ENCODE measurements at places on chromosomes 2 and 18.
A peak's percentile ranks its signal among the peaks of the same experiment; 100 is the strongest.

GRCh38 chr18:46179306-46179705, 75.1 kb downstream of the HAUS1 start:
- peaks cover 72% of the 10 kb centered on the region for H3K4me1 ChIP-seq
- no peak overlapping the region for H3K4me3 ChIP-seq
- no peaks in the 10 kb centered on the region for H3K27me3 ChIP-seq
- no peak overlapping the region for H3K27ac ChIP-seq

GRCh38 chr2:246489-247144, 17.2 kb downstream of the SH3YL1 start:
- peaks cover 61% of the 10 kb centered on the region for H3K36me3 ChIP-seq
- peak; percentile 29 for DNase-seq
- H3K27me3 ChIP-seq = no peaks in the 10 kb centered on the region
- no peak overlapping the region for H3K4me3 ChIP-seq
- H3K27ac ChIP-seq = no peak overlapping the region

DNA sequence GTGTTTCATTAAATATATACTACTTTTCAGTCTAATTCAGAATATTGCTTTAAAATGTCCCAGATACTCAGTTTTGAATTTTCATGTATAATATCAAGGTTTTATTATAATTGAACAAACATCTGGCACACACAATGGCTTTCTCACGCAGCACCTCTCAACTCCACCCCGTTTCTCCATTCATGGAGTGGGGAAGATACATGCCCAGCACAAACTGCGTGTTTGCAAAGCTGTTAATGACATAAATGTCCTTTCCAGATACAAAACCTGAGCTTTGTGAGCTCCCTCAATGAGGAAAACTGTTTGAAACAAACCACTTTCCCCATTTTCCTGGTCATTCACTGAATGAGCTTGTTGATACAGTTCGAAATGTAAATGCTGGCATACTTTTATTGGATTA, 150.3 kb upstream of the RASGRP3 start:
- H3K27me3 ChIP-seq = no peaks in the 10 kb centered on the region
- no peak for DNase-seq
- no peaks in the 10 kb centered on the region for H3K36me3 ChIP-seq
- no peak overlapping the region for H3K27ac ChIP-seq
- no peak overlapping the region for H3K4me3 ChIP-seq

DNA sequence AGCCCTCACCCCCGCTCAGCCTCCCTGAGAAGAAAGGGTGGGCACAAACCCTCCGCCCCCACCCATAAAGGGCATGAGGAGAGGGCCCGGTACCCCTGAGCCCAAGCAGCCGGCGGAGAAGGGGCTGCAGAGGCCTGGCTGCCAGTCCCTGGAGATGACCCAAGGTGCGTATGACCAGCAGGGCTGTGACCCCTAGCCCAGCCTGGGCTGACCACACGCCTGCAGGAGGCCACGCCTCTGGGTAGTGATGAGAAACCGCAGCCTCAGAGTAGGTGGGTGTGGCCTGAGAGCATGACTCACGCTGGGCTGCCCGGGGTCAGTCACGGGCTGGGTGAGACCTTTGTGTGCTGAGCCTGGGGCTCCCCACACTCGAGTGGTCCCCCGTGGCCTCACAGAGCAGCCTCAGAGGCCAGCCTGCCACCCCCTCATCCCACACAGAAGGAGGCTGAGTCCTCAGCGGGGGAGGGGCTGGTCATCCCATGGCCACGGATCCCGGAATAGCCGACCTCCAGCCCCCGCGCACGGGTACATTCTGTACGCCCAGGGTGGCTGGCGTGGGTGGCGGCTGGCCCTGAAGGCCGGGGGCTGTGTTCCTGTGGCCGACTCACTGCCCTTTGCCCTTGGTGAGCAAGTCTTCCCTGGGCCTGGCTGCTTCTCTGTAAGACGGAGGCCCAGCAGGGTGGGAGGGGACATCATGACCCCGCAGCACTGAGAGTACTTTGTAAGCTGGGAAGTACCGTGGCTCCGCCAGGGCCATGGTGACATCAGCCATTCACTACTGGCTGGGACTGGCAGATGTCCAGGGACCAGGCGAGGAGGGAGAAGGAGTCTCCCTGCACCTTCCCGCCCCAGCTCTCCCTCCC, 110.8 kb upstream of the OTOS start:
- DNase-seq = peak; percentile 89
- no peaks in the 10 kb centered on the region for H3K36me3 ChIP-seq
- H3K27ac ChIP-seq = peak overlapping the region; percentile 91

GRCh38 chr18:470661-471501, 29.6 kb downstream of the COLEC12 start:
- H3K4me1 ChIP-seq = peaks cover 4% of the 10 kb centered on the region
- H3K36me3 ChIP-seq = no peaks in the 10 kb centered on the region
- no peak overlapping the region for H3K27ac ChIP-seq
- no peak overlapping the region for H3K4me3 ChIP-seq
- no peak for DNase-seq
- no peaks in the 10 kb centered on the region for H3K27me3 ChIP-seq

GRCh38 chr2:119474371-119475224, 42.9 kb downstream of the TMEM37 start:
- peak overlapping the region; percentile 48 for H3K27ac ChIP-seq
- H3K36me3 ChIP-seq = no peaks in the 10 kb centered on the region
- no peak overlapping the region for H3K4me3 ChIP-seq
- no peak for DNase-seq
- H3K27me3 ChIP-seq = no peaks in the 10 kb centered on the region

DNA sequence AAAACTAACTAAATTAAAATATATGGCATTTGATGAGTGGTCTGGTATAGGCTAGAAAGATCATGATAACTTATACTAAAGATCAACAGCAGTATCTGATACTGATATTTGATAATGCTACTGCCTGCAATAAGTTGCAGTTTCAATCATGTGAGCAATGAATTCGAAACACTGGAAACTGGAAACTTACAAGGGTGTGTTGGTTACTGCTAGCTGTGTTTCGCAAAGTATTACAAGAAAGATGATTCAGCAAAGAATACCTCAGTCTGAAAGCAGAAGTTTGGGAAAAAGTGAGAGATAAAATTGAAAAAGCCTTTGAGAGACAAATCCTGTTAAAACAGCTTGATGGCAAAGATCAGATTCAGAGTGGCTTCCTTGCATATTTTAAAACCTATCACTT, 294.5 kb downstream of the CCDC178 start:
- DNase-seq = no peak
- H3K4me1 ChIP-seq = no peaks in the 10 kb centered on the region
- H3K4me3 ChIP-seq = no peak overlapping the region
- H3K27ac ChIP-seq = peak overlapping the region; percentile 5

GRCh38 chr2:105187531-105187930, 54.0 kb upstream of the GPR45 start:
- DNase-seq = no peak
- no peaks in the 10 kb centered on the region for H3K36me3 ChIP-seq
- H3K27ac ChIP-seq = no peak overlapping the region
- H3K4me3 ChIP-seq = no peak overlapping the region
- H3K27me3 ChIP-seq = no peaks in the 10 kb centered on the region
- no peaks in the 10 kb centered on the region for H3K4me1 ChIP-seq

DNA sequence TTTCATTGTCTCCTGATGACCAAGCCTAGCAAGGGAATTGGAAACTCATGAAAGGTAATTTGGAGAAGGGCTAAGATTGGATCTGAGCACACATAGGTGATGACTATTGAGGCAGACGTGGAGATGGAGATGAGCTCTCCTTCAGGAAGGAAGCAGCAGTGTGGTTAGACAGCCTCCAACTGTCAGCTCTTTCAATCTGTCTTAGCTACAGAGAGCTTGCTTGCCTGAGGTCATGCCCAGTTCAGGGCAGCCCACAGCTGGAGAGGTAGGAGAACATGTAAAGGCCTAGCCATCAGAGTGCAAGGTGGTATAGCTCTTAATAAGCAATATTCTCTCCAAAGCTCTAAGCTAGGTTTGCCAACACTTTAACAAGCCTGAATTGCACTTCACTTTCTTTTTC, 79.2 kb downstream of the THSD7B start:
- H3K4me1 ChIP-seq = no peaks in the 10 kb centered on the region
- no peak overlapping the region for H3K27ac ChIP-seq
- H3K27me3 ChIP-seq = no peaks in the 10 kb centered on the region
- H3K4me3 ChIP-seq = no peak overlapping the region
- H3K36me3 ChIP-seq = no peaks in the 10 kb centered on the region
